Fibroblast of skin of left biceps (primary cell): ENCODE measurements at places on chromosomes 12 and 14.

- peak; percentile 45 for DNase-seq
Measured at GRCh38 chr14:63470962-63471793, 72.0 kb downstream of the PPP2R5E start.

DNA sequence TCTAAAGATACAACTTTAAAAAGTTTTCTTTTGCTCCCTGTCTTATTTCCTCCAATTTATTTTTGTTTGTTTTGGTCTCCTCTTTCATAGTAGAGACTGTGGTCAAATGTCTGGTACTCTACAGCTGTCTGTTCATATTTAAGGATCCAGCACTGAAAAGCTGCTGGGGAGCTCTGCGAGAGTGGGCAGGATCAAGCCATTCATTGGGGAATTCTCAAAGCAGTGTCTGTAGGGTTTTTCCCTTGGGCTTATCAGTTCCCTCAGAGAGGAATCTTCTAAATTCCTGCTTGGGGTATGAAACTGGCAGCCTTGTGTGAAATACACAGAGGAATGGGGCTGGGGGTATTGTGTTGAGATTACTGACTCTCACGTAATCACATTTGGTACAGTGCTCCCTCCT lies 52.3 kb downstream of the FNTB start:
- no peak for DNase-seq

DNA sequence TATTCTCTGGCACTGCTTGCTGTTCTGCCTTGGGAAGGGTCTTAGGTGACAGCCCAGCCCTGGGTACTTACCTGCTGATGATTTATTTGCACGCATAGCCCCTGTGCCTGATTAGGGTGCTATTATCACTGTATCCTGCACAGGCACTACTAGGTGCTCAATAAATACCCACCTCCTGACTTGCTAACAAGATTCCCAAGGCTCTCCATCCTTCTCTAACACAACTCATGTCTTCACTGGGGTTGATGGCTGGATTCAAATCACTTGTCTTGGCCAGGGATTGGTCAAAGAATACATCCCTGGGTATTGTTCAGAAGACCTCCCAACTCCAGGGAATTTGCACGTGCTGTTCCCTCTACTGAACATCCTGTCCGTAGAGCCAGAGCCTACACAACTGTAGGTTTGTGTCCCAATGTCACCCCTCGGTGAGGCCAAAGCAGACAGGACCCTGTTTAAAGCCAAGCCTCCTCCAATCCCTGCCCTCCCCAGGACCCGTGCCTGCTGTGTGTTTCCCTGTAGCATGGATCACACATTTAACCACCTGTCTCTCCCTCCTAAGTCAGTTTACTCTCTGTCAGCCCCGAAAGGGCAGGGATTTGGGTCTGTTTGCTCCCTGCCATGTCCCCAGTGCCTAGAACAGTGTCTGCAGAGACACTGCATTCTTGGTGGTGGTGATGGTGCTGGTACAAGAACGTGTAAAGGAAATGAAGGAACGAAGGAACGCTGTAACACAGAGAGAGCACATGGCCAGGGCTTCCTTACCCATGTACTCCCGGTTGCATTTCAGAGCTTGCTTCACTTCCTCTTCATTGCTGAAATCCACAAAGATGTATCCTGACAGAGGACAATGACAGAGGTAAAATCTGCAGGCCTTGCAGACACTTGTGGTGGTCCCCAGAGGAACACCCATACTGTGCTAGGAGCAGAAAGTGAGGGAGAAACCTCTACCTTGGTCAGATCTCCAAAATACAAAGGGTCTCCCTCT lies 16.5 kb downstream of the RBM19 start:
- no peak for DNase-seq

DNA sequence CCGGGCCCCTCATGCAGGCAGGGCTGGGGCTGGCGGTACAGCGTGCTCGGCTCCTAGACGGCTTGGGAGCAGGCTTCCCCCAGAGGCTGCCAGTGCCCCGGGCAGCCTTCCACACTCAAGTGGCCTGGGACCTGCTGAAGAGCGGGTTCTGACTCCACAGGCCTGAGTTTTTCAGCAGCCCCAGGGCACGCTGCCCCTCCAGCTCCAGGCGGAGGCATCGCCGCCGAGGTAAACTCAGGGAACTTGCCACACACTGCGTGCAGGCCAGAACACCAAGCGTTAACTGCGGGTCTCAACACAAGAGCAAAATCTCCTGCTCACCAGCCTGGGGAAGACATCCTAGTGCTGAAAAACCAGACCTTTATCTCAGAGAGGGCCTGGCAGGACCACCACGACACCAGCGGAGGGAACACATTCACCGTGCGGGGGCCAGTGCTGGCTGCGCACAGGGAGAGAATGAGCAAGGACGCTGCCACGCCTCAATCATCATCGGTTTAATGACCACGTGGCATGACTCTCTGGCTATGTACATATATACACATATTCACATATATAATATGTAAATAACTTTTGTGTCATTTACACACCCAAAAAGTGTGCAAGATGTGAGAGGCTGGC lies 21.3 kb downstream of the PSMC1 start:
- DNase-seq = no peak

GRCh38 chr14:61433169-61433568 lies 111.8 kb downstream of the PRKCH start:
- no peak for DNase-seq

DNA sequence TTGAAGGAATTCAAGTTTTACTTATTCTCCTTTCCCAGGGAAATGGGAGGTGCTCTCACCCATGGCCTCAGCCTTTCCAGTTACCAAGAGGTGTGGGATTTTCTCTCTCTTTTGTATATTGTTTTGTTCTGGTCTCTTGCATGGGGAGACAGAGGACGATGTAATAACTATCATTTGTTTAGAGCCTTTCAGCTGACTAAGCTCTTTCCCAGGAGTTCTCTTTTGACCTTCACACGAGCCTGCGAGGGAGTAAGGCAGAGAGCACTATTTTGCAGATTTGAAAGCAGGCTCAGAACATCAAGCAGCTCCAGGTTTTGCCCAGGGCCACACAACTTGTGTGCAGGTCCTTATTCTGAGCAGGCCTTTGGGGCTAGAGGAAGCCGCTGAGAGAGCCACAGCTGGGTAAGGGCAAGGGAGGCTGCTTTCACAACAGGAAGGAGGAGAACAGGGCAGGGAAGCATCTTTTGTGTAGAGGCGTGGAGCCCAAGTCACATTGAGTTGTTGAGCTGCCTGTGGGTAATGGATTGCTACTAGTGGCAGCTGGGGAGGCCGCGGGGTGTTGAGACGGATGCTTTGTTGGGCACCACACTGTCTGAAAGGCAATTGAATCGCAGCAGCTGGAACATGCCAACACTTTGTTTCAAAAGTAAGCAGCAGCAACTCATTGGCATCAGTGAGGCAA lies 116.2 kb downstream of the PRMT8 start:
- no peak for DNase-seq

- DNase-seq = no peak
Measured at GRCh38 chr12:70598467-70599193, 38.6 kb downstream of the PTPRB start.
